ENCODE measurements at places on chromosomes 7 and 10. TPM values are rescaled to one million over a fixed set of nuclear protein-coding genes. Genes with fewer than 3 reads are reported as not detected.

Gene FEZF1
- not detected for total RNA-seq

Gene HOXA9
- total RNA-seq = not detected

Gene VGF
- 0.65 TPM for total RNA-seq

Gene FAM25G
- total RNA-seq = not detected

Gene SCART1
- 0.54 TPM for total RNA-seq

Gene POM121L12
- total RNA-seq = not detected

Gene CYTH3
- total RNA-seq = 46.7 TPM

All from cardiac atrium fibroblast (primary cell).